Activated naive CD4-positive, alpha-beta T cell treated with anti-CD3 and anti-CD28 coated beads, Interleukin-2, amount 50 U/mL, for 72 hours (primary cell): ENCODE measurements at places on chromosomes 12 and 14.

- peak; percentile 48 for DNase-seq
These were observed 115.2 kb upstream of the PELI2 start for GRCh38 chr14:56002876-56003625.

DNA sequence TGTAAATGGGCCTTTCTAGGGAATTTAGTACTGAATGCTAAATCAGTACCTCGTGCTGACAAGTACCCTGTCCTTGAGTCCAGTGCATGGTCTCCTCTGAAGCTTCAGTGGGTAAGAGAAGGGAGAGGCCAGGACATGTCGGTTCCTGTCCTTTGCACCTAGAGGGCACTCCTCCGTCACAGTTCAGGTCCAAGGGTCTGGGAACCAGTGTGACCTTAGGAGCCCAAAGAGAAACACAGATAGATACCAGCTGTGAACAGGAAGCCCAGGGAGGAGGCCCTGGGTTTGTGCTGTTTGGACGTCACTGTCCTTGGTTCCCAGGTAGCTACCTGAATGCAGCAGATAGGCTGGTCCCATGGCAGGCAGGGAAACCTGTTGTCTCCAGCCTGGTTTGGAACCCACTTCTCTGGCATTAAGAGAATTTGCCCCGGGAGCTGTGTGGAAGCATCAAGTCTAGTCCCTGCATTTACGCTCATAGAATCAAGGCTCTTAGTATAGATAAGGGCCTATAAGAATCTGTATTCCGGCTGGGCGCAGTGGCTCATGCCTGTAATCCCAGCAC, 3.9 kb upstream of the FGF23 start:
- no peak for DNase-seq

DNA sequence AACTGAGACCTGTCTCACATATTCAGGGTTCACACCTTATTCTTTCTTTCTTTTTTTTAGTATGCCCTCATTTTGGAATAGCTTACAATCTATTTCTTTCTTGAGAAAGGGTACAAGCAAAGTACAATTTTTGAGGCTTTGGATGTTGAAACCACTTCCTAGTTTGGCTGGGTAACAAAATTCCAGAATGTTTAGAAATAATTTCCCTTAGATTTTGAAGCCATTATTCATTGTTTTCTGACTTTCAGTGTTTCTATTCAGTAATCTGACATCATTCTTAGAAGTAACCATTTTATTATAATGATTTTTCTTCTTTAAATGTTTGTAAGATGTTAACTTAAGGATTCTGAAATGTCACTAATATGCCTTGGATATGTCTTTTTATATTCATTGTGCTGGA, 28.2 kb downstream of the ST8SIA1 start:
- no peak for DNase-seq

DNA sequence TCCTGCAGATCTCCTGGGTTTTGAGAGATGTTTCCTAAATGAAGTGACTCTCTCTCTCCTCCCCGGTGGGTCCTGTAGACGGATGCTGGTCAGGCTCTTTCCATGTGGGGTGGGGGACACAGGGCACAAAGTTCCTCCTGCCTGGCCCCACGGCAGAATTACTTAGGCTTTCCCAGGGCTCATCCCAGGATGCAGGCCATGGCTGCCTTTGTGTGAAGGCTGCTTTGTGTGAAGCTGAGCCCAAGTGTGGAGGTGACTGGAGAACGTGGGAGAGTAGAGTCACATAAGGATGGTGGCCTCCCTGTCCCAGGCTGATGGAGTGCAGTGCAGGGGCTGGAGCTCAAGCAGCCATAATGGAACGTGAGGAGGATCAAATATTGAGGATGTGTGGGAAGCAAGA, 200.2 kb downstream of the ADGRD1 start:
- DNase-seq: no peak
